NCI-H446 treated with DMSO at 0.1 percent for 48 hours (cell line): ENCODE measurements at places on chromosomes 2 and 18.

- DNase-seq = no peak
These were observed 164.1 kb downstream of the FHOD3 start for GRCh38 chr18:36461551-36461987.

GRCh38 chr2:97348265-97348664 lies 235.3 kb downstream of the ANKRD36 start:
- no peak for DNase-seq

- peak; percentile 58 for DNase-seq
These were observed 1.5 kb upstream of the EPHA4 start for GRCh38 chr2:221573430-221574230.

DNA sequence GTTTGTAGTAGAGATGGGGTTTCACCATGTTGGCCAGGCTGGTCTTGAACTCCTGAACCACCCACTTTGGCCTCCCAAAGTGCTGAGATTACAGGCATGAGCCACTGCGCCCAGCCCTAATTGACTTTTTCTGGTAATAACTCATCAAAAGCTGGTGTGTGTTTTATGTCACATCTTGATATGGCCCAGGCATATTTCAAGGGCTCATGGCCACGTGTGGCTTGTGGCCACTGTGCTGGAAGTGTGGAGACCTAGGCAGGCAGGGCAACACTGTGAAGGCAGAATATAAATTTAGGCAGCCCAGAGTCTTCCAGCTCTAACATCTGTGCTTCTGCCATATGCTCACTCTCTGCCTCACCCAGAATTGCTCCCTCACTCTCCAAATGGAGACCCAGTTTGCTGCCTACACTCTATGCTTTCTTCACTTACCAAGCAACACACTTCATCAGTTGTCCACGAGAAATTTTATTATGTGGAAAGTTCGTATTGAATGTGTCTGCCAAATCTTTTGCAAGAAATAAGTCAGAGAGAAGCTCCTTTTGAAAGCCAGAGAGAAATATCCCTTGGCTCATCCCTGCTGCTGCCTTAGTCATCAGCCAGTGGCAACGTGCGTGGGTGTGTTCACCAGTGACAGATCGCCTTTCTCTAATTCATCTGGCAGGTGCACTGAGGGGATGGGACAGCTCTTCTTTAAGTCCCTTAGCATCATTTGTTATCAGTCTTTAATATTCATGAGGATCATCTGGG lies 129.4 kb upstream of the CXCR4 start:
- DNase-seq = no peak

DNA sequence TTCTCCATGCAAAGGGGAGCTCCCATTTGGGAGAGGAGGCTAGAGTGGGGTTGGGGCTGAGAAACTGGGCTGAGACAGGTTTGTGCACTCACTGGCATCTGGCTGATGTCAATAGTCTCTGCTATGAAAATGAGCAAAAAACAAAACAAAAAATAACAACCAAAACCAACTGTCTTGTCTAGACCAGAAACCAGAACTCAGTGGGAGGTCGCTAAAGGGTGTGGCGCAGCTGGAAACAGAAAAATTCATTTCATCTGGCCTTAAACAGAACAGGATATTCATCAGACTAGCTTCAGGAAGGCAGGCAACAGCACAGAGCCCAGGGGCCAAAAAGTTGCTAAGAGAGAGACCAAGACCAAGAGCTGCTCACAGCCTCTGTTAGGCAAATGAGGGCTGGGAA lies 126.1 kb downstream of the THNSL2 start:
- DNase-seq = no peak

DNA sequence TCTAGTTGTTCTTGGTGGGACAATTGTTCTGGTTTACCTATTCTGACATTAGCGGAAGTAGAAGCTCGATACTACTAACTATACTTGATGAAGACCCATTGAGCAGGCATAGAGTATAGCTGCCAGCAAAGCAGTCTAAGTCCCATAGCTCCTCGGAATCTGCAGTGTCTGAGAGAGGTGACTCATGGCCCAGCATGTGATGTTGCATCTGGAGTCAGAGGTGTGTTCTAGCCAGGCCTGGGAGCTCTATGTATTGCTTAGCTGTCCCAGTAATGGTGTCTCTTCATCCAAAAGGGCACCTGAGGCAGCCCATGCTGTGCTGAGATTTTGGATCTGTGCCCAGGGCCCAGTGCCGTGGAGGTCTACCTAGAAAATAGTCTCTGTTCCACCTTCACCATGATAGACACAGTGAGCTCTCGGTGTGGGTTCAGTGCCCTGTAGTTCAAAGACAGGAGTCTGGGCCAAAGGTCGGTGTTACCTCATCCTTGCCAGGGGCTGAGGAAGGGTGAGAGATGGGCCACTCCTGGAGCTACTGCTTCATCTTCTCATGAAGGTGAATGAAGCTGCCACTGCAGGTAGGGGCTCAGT lies 47.3 kb downstream of the MEX3C start:
- DNase-seq = no peak

GRCh38 chr2:233442028-233442310 lies 87.7 kb downstream of the DGKD start:
- DNase-seq = no peak

GRCh38 chr18:6830916-6831315 lies 101.4 kb downstream of the ARHGAP28 start:
- DNase-seq = no peak

DNA sequence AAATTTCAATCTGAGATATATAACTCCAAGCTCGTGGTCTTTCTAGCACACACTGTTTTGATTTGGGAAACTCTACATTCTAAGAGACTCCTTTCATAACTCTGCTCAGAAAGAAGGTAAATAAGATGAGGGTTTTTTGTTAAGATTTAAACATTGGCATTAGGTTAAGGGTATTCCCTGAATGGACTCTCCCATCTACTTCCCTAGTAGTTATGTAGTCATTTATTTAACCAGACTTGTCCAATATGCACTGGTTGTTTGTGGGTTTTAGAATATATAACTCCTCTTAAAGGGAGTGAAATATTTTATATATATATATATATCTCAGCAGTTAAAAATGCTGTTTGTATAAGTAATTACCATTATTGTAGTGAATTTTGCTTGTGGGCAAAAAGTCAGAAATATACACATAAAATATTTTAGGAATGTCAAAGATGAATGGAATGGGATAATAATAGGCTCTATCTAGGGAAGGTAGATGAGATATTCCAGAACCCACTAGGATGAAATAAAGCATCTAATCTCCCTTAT lies 61.5 kb upstream of the WDR75 start:
- DNase-seq = no peak

DNA sequence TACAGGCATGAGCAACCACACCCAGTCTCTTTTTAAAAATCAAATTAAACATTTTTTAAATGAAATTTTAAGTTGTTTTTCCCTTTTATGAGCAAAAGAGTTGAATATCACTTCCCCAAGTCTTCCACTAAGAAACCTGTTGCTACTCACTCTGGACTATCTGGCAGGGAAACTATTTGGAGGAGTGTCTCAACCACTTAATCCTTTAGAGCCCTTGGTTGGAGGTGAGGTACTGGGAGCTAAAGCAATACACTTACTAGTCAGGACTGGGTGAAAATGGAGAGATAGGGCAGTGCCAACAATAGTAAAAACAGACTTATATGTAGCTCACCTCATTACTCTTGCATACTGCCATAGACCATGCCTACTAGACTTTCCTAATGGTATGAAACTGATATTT lies 135.5 kb downstream of the RND3 start:
- no peak for DNase-seq

GRCh38 chr2:79513711-79514110 lies 860 bp downstream of the CTNNA2 start:
- no peak for DNase-seq

DNA sequence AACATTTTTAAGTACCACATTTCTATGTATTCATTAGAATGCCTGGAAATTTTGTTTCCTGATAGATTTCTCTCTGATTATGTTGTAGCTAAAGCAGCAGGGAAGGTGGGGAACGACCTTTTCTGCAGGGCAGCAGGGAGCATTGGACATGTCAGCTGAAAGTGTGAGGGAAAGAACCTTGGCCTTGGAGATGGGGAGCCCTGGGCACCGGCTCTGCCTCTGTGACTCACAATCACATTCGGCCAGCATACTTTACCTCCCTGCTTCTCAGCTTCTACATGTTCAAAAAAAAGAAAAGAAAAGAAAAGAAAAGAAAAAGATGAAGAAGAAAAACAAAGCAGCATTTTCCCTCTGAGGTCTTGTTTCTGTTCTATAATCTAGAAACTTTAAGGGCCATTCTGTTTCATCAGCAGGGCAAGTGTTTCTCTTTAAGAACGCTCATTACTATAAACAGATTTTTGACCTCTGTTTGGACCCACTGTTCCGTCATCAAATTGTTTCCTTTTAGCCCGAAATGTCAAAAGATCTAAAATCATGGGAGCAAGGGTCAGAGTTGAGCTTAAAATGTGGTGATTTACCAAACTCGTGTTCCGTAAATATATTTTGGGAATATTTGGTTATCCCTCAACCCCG lies 27.9 kb downstream of the SETBP1 start:
- no peak for DNase-seq

- no peak for DNase-seq
These were observed 21.2 kb upstream of the ASXL3 start for GRCh38 chr18:33556846-33557245.

- DNase-seq = no peak
These were observed 4.3 kb downstream of the VAPA start for GRCh38 chr18:9918016-9918680.

- DNase-seq = no peak
These were observed 80.0 kb downstream of the RAB31 start for GRCh38 chr18:9788140-9788539.

- DNase-seq = no peak
These were observed 62.1 kb upstream of the ZNF516 start for GRCh38 chr18:76557026-76557575.

DNA sequence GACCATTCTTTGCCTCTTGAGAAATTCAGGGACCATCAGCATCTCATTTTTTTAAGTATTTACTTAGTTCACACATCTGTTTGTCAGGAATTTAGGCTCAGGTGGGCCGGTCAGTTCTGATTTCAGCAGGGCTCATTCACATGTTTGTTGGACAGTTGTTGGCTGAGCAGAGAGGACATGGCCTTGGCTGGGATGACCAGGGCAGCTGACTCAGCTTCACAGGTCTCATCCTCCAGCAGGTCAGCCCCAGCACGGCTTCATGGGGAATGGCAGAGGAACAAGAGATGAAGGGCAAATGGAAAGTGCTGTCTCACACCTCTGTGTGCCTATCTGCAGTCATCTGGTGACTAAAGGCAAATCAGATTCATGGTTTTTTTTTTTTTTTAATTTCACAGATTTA lies 136.1 kb upstream of the TMEM200C start:
- no peak for DNase-seq
